Muscle of back (tissue), 13 donors: ENCODE measurements at places on chromosomes 6 and 20.

DNA sequence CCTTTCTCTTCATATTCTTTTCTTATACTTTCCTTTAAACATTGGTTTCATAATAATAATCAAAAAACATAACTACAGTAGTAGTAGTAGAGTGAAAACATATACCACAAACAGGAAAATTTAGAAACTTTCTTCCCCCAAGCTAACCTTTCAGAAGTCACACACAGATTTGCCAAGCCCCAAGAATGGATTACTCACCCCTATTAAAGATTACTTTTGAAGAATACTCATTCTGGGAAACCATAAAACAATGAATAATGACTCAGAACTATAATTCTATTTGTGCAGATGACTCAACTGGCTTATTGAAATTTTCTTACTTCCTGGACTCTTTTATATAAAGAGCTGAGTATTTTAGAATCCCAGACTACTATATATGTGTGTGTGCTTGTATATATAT lies 119.4 kb upstream of the GJE1 start:
- DNase-seq = no peak

- no peak for DNase-seq
These were observed 258.4 kb downstream of the CD83 start for GRCh38 chr6:14375930-14376329.

DNA sequence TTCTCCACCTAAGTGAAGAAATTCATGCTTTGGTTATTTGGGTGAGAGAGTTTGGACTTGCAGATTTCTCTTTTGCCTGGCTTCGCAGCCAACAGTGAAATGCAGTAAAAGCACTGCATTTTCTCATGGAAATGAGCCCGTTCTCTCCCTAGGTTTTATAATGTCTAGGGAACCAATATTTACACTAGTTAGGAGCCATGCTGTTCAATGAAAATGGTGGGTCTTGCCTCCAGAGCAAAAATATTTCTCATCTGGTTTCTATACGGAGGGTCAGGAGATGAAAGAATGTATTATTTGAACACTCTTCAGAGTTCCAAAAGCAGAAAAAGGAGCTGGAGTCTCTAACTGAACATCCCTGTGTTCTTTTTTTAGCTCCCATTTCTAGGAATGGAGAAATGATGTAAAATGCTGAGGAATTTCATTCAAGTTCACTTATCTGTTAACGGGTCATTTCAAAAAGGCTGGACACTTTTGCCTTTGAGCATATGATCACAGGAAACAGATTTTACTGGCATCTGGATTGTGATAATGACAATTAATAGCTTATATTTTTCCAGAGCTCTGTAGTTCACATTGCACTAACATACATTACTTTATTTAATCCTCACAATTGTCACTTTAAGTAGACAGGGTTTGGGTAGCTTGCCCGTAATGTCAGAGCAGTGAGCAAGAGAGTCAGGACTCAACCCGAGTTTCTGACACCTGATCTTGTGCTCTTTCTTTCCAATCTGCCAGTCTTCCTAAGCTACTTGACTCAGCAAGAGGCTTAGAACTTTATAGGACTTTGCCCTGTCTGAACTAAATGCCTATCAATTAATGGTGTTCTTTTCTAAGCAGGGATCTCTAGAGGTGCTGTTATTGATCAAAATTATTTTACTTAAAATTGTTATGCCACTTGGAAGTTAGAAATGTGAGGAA lies 78.0 kb downstream of the PPP1R14C start:
- DNase-seq = no peak

- no peak for DNase-seq
These were observed 6.6 kb upstream of the GUCA1B start for GRCh38 chr6:42201382-42201781.

GRCh38 chr6:14425805-14426204 lies 308.2 kb downstream of the CD83 start:
- no peak for DNase-seq

GRCh38 chr20:1324598-1325172 lies 4.3 kb downstream of the SDCBP2 start:
- DNase-seq = no peak

DNA sequence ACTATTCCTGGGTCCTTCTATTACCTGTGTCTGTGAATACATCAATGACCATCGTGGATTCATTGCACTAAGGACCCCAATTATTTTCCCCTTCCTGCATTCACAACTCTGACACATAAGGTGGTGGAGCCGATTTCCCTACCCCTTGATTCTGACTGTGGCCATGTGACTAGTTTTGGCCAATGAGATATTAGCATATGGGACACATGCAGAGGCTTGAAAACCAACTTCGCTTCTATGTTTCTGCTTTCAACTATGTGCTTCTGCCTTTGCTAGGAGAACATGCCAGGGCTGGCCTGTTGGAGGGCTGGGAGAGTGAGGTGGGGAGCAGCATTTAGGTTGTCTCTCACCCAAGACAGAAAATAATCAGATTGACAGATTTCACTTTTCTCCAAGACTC lies 483.1 kb upstream of the JAG1 start:
- no peak for DNase-seq

GRCh38 chr6:26534681-26535465 lies 3.3 kb upstream of the HMGN4 start:
- peak; percentile 54 for DNase-seq
